ENCODE measurements at places on chromosomes 2 and 18.

DNA sequence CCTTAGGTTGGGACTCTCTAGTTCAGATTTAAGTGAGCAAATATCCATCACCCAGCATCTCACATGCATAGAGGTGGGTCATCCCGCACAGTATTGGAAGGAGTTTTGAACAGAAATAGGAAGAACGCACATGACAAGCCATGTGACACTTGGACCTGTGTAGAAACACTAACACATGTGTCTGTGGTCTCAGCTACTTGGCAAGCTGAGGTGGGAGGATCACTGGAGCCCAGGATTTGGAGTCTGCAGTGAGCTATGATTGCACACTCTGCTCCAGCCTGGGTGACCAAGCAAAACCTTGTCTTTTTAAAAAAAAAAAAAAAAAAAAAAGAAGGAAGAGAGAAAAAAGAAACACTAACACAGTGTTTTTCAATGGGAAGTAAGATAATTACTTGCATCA is 5.4 kb upstream of the MTCL1 start:
- no peak for DNase-seq

GRCh38 chr18:10995550-10995949 is 153.8 kb downstream of the PIEZO2 start:
- DNase-seq, result no peak

GRCh38 chr2:26394694-26395093 is 7.0 kb upstream of the DRC1 start:
- DNase-seq, result no peak

GRCh38 chr2:133346654-133347053 is 221.6 kb downstream of the NCKAP5 start:
- DNase-seq, result no peak

- no peak for DNase-seq
Observed at GRCh38 chr2:177989029-177989885, 83.3 kb downstream of the PDE11A start.

- no peak for DNase-seq
Observed at GRCh38 chr2:57981083-57981768, 65.4 kb upstream of the VRK2 start.

- DNase-seq, result no peak
Observed at GRCh38 chr2:171419333-171419732, 14.5 kb downstream of the METTL8 start.

DNA sequence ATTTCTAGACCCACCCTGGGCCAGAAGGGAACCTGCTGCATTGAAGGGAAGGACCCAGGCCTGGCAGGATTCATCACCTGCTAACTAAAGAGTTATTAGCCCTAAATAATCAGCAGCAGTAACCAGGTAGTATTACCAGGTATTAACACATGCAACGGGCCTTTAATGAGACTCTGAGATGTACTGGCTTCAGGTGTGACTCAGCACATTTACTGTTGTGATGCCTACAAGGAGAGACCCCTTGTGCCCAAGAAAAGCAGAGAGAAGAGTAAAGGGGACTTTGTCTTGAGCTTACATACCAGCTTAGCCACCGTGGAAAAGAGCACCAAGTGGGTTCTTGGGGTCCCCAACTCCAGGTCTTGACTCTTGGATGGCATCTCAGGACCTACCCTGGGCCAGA is 243.1 kb upstream of the SLC39A10 start:
- no peak for DNase-seq

DNA sequence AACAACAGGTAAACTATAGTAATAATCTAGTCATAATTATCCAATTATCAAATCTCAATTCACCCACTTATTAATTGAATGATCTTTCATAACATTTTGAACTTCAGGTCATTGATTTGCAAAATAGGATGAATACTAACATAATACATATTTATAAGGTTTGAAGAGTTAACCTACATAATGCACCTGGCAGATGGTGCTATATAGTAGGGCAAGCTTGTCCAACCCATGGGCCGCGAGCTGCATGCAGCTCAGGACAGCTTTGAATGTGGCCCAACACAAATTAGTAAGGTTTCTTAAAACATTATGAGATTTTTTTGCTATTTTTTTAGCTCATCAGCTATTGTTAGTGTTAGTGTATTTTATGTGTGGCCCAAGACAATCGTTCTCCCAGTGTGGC is 815.8 kb upstream of the ID2 start:
- DNase-seq, result no peak

Measured in NCI-H2081 (cell line).